ENCODE measurements at places on chromosomes 11 and 22. TPM values are rescaled to one million over a fixed set of nuclear protein-coding genes. Genes with fewer than 3 reads are reported as not detected.

Gene OR51E2
- total RNA-seq = not detected

DNA sequence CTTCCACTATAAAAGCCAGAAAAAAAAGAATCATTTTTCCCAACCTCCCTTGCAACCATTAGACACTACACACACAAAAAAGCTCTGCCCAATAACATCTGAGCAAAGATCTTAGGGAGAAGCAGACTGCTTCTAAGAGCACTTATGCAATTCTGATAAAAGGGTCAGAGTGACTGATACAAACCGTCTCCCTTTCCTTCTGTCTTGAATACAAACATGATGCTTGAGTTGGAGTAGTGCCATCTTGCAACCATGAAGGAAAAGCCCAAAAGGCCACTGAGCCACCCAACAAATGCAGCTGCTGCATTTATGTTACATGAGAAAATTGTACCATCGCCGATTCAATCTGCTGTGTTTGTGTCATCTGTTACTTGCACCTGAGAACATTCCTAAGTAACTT, 47.6 kb upstream of the EED start:
- peaks cover 7% of the 10 kb centered on the region for H3K4me1 ChIP-seq
- no peaks in the 10 kb centered on the region for H3K36me3 ChIP-seq
- H3K27me3 ChIP-seq = no peaks in the 10 kb centered on the region
- no peak for DNase-seq
- no peak overlapping the region for H3K4me3 ChIP-seq
- H3K27ac ChIP-seq = no peak overlapping the region

DNA sequence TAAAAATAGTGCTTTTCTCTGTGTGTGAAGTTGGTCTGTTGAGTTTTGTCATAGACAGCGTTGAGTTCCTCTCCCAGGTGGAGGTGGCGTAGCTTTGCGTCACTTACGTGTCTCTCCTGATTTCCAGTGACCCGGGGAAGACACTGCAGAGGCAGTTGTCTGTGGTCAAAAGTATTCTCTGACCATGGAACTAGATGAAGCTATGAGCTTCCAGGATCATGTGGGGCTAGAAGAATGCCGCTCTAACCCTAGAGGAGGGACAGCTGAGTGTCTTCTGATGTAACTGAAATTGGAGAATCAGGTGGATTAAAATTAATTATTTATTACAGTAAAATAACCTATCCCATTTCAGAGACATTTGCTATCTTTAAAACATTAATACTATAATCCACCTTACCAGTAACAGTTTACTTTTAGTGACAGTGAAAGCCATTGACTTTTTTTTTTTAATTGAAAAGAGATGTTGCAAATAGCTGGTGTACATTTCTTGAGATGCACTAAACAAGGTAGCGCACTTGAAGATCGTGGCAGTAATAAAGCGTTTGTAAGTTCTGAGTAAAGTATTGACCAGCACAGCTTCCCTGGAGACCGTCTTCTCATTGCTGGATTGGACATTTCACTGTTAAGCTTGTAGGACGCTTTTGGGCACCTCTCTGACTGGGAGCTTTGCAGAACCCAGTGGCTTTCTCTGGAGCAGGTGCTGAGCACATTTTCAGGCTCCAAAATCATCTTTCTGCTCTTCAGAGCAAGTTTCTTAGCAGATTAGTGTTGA, 9.7 kb downstream of the CAT start:
- H3K36me3 ChIP-seq = peaks cover 5% of the 10 kb centered on the region
- H3K27ac ChIP-seq = no peak overlapping the region
- peaks cover 9% of the 10 kb centered on the region for H3K4me1 ChIP-seq
- no peaks in the 10 kb centered on the region for H3K27me3 ChIP-seq

GRCh38 chr11:43923406-43924111, 18.9 kb upstream of the C11orf96 start:
- no peak overlapping the region for H3K4me3 ChIP-seq
- H3K4me1 ChIP-seq = no peaks in the 10 kb centered on the region
- H3K27ac ChIP-seq = no peak overlapping the region
- H3K27me3 ChIP-seq = no peaks in the 10 kb centered on the region
- DNase-seq = no peak

Gene PAX6
- total RNA-seq = not detected

Gene CAVIN3
- not detected for total RNA-seq

Gene CNGA4
- total RNA-seq = 0.10 TPM

Gene MPPED2
- total RNA-seq = 1.3 TPM

GRCh38 chr11:126951465-126951864, 49.1 kb downstream of the KIRREL3 start:
- H3K4me3 ChIP-seq = no peak overlapping the region
- H3K36me3 ChIP-seq = no peaks in the 10 kb centered on the region
- no peak overlapping the region for H3K27ac ChIP-seq
- no peak for DNase-seq

DNA sequence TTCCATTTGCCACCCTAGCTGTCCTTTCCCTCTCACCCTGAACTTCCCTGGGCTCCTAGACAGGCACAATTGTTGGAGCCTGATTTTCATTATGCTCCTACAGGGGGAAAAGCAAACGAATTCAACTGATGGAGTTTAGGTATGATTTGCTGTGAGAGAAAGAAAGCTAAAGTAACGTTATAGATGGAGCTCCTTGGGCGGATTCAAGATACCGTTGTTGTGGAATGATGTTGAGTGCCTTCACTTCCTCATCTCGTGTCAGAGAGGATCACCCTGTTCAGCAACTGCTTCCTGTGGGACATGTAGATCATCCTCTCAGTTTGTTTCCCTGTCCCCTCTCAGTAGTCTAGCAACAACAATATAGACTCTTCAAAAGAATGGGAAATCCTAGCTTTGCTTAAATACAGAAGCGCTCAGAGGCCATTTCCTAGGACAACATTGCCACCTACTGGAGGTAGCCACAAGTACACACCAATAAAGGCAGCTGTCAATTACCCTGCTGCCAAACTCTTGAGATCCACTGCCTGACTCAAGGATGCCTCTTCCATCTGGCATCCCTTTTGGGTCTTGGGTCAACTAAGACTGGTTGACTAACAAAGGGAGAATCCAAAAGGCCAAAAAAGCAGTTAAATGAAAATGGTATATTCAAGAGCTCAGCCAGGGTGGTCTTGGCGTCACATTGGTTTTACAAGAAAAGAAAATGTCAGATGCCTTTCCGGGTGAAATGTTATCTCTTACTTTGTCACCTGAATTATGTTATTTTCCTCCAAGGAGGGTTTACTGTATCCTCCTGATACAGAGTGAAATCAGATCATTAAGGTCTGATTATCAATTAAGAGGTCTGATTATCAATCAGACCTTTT, 13.5 kb upstream of the DTX4 start:
- H3K4me1 ChIP-seq = no peaks in the 10 kb centered on the region
- no peaks in the 10 kb centered on the region for H3K36me3 ChIP-seq
- peak; percentile 71 for DNase-seq
- no peaks in the 10 kb centered on the region for H3K27me3 ChIP-seq
- H3K4me3 ChIP-seq = no peak overlapping the region

DNA sequence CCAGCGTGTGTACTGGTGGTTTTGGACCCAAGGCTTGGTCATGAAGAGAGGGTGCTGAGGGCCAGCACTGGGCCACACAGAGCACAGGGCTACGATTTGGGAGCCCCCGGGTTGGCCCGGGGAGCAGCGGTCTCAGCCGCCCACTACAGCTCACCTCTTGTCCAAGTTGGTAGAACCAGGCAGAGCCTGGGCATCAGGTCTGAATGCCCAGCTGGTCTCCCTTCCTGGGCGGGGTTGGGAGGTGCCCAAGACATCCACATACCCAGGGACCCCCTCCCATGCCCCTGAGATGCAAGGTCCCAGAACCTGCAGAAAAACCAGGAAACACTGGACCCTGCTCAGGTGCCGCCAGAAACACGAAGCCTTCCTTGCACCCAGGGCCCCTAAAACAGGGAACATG, 18.0 kb downstream of the CELSR1 start:
- H3K36me3 ChIP-seq = no peaks in the 10 kb centered on the region
- no peak overlapping the region for H3K27ac ChIP-seq
- no peak overlapping the region for H3K4me3 ChIP-seq
- no peaks in the 10 kb centered on the region for H3K27me3 ChIP-seq

DNA sequence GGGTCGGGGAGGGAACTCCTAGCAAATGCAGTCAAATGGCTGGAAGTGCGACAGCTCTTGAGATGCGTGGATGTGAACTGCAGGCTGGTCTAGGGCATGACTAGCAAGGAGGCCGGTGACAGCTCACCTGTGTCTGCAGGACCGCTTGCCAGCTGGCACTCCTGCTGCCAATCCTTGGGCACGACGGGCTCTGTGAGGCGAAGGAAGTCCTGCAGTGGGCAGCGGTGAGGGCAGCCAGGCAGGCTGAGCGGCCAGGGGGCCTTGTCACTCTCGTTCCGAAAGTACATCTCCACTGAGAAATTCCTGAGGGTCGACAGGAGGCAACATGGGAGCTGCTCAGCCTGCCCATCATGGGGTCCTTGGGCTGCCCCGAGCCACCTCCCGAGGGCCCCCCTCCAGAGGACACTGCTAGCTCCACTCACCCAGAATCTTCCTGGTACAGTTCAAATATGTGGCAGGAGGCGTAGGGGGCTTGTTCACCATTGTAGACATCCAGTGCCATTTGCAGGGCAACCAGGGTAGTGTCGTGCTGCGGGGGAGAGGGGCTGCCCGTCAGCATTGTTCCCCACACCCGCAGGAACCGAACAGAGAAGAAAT, 5.9 kb downstream of the ACP2 start:
- no peak overlapping the region for H3K27ac ChIP-seq
- no peak for DNase-seq
- no peak overlapping the region for H3K4me3 ChIP-seq
- peaks cover 77% of the 10 kb centered on the region for H3K36me3 ChIP-seq

GRCh38 chr11:88375927-88376470, 38.5 kb upstream of the CTSC start:
- H3K4me3 ChIP-seq = no peak overlapping the region
- no peak overlapping the region for H3K27ac ChIP-seq
- no peaks in the 10 kb centered on the region for H3K36me3 ChIP-seq
- H3K4me1 ChIP-seq = no peaks in the 10 kb centered on the region
- H3K27me3 ChIP-seq = no peaks in the 10 kb centered on the region

DNA sequence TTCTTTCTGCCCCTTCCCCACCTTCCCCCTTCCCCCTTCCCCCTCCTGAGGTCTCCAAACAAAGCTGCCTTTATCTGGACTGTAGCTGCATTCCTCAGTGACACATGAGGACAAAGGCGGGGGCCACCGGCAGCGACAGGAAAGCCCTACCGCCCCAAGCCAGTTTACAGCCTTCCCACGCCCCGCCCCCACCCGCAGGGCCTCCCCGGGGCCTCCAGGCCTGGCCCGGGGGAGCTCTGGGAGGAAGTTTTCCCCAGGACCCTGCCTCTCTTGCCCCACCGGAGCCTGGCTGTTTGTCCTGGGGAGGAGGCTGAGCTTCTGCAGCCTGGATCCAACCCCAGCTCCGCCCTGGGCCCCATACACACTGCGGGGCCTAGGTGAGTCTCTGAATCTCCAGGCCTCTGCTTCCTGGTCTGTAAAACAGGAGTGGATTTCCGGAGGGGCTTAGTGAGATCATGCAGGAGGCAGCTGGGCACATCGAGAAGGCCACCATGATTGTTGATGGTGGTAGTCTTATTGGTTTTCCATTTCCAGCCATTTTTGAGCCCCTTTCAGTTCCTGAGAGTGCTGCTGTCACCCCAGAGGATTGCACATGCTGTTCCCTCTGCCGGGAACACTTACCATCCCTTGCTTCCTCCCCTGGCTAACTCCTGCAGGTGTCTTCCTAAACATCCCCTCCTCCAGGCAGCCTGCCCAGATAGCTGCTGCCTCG, 130.7 kb downstream of the MN1 start:
- no peak for DNase-seq
- no peak overlapping the region for H3K4me3 ChIP-seq
- H3K4me1 ChIP-seq = no peaks in the 10 kb centered on the region

GRCh38 chr11:113213549-113213948, 100.8 kb upstream of the TTC12 start:
- H3K4me1 ChIP-seq = no peaks in the 10 kb centered on the region
- no peaks in the 10 kb centered on the region for H3K36me3 ChIP-seq
- no peak overlapping the region for H3K4me3 ChIP-seq
- DNase-seq = no peak
- no peaks in the 10 kb centered on the region for H3K27me3 ChIP-seq

GRCh38 chr11:63022441-63022840, 6.8 kb upstream of the SLC22A8 start:
- no peaks in the 10 kb centered on the region for H3K4me1 ChIP-seq
- no peak for DNase-seq
- no peaks in the 10 kb centered on the region for H3K27me3 ChIP-seq
- no peaks in the 10 kb centered on the region for H3K36me3 ChIP-seq

Gene OR51B5
- 0.48 TPM for total RNA-seq

- H3K27me3 ChIP-seq = no peaks in the 10 kb centered on the region
- H3K36me3 ChIP-seq = peaks cover 19% of the 10 kb centered on the region
- H3K27ac ChIP-seq = peak overlapping the region; percentile 81
- H3K4me1 ChIP-seq = peaks cover 21% of the 10 kb centered on the region
Measured at GRCh38 chr11:70203751-70204465, 812 bp downstream of the FADD start.

- H3K27ac ChIP-seq = no peak overlapping the region
- H3K4me1 ChIP-seq = no peaks in the 10 kb centered on the region
- no peak overlapping the region for H3K4me3 ChIP-seq
- no peaks in the 10 kb centered on the region for H3K27me3 ChIP-seq
- no peaks in the 10 kb centered on the region for H3K36me3 ChIP-seq
Measured at GRCh38 chr11:1168256-1168655, 10.5 kb downstream of the MUC5AC start.

DNA sequence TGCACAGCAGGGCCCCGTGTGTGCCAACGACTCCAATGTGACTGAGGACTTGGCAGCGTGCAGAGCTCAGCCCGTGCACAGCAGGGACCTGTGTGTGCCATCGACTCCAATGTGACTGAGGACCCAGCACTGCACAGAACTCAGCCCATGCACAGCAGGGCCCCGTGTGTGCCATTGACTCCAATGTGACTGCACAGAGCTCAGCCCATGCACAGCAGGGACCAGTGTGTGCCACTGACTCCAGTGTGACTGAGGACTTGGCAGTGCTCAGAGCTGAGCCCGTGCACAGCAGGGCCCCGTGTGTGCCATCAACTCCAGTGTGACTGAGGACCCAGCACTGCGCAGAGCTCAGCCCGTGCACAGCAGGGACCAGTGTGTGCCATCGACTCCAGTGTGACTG, 347.8 kb upstream of the B3GAT1 start:
- H3K4me1 ChIP-seq = no peaks in the 10 kb centered on the region
- H3K27me3 ChIP-seq = no peaks in the 10 kb centered on the region
- no peak for DNase-seq
- no peaks in the 10 kb centered on the region for H3K36me3 ChIP-seq
- H3K4me3 ChIP-seq = no peak overlapping the region

DNA sequence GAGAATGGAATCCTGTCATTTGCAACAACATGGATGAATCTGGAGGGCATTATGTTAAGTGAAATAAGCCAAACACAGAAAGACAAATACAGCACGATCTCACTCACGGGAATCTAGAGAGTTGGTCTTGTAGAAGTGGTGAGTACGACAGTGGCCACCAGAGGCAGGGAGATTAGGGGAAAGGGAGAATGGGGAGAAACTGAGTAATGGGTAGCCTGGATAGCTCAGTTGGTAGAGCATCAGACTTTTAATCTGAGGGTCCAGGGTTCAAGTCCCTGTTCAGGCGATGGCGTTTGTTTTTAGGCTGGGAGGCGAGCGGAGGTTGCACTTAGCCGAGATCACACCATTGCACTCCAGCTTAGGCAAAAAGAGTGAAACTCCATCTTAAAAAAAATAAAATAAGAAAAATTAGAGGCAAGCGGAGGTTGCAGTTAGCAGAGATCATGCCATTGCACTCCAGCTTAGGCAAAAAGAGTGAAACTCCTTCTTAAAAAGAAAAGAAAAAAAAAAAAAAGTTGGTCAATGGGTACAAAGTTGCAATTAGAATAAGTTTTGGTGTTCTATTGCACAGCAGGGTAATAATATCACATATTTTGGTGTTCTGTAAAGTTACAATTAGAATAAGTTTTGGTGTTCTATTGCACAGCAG, 95.7 kb upstream of the UBASH3B start:
- H3K36me3 ChIP-seq = no peaks in the 10 kb centered on the region
- H3K27me3 ChIP-seq = no peaks in the 10 kb centered on the region
- no peak overlapping the region for H3K4me3 ChIP-seq
- no peaks in the 10 kb centered on the region for H3K4me1 ChIP-seq
- H3K27ac ChIP-seq = no peak overlapping the region
- no peak for DNase-seq
